ENCODE measurements at places on chromosomes 16 and 17.

DNA sequence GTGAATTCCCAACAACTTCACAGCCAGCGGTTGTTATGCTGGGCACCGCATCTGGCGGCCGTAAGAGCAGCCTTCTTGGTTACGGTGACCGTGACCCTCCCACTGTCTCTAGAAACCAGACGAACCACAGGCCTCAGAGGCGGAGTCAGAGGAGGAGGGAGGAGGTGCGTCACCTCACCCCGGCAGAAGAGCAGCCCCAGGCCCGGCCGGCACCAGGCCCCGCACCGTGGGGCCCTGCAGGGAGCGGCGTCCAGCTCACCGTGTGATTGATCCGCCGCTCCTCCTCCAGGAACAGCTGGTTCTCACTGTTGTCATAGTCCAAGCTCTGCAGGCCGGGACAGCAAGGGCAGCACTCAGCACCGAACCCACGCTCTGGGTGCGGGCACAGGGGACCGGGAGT lies 13.7 kb downstream of the CLCN7 start:
- no peak for DNase-seq

DNA sequence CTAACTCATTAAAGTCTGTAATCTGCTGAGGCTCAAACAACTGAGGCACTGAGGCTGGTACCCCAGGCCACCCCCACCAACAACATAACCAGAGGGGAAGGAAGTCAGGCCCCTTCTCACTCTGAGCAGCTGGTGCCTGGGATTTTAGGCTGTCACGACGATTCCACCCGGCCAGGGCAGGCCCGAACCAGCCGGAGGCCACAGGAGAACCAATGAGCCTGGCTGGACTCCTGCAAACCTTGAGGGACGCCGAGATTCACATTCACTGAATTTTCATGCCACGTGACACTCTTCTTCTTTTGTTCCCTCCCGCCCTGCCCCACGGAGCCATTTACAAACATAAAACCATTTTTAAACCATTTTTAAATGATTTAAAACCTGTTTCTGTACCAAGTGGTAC lies 48.1 kb downstream of the RPH3AL start:
- DNase-seq, result no peak

GRCh38 chr16:24188021-24188542 lies 68.1 kb upstream of the CACNG3 start:
- DNase-seq, result no peak

- no peak for DNase-seq
Measured at GRCh38 chr16:10931134-10931533, 11.1 kb downstream of the DEXI start.

DNA sequence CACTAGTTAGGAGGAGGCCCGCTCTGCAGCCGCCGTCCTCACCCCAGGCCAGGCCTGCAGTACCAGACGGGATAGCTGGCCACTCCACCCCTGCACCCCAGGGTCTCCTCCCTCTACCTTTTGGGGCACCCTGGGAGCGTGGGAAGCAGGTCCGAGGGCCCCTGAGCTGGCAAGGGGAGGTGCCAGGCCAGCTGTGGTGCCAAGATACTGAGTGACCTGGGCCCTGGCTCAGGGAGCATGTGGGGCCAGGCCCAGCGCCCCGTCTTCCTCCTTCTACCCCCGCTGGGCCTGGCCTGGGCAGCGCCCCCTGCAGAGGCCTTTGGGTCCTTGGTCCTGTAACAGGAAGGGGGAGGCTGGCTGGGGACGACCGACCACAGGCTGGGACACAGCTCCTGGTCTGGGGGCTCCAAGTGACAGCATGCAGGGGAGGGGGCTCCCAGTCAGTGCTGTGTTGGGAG lies 13.0 kb downstream of the PAM16 start:
- no peak for DNase-seq

- DNase-seq, result no peak
Measured at GRCh38 chr16:17339764-17340541, 130.8 kb downstream of the XYLT1 start.

DNA sequence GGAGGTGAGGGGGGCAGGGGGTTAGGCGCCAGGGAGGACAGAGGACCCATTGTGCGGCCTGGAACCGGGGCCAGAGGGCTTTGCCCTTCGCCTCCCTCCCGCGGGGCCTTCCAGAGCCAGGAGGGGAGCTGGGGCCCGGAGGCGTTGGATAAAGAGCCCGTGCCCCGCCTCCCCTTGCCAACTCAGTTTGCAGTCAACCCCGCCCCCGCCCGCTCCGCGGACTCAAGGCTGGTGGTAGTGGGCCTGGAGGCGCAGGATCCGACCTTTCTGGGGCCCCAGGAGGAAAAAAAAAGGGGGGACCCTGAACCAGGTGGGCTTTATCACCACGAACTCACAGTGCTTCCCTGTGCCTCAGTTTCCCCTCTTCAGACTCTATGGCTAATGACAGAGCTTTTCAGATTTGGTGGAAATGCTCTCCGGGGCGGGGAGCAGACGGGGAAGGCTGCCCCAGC lies 2.0 kb upstream of the SPHK1 start:
- no peak for DNase-seq

DNA sequence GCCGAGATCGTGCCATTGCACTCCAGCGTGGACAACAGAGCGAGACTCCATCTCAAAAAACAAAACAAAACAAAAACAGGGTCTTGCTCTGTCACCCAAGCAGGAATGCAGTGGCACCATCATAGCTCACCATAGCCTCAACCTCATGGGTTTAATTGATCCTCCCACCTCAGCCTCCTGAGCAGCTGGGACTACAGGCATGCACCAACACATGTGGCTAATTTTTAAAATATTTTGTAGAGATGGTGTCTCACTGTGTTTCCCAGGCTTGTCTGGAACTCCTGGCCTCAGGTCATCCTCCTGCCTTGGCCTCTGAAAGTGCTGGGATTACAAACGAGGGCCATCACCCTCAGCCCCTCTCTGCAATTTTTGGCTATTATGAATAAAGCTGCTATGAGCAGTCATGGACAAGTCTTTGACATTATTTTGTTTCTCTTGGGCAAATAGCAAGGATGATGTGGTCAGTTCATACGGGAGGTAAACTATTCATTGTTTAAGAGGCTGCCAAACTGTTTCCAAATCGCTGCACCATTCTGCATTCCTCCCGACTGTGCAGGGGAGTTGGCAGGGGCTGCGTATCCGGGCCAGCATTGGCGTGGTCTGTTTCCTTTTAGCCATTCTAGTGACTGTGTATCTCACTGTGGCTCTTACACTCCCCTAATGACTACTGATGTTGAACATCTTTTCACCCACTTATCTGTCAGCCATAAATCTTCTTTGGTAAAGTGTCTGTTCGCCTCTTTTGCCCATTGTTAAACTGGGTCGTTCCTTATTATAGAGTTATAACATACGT lies 21.1 kb downstream of the EIF4A3 start:
- no peak for DNase-seq

- no peak for DNase-seq
Measured at GRCh38 chr17:72030067-72030899, 90.5 kb upstream of the SOX9 start.

DNA sequence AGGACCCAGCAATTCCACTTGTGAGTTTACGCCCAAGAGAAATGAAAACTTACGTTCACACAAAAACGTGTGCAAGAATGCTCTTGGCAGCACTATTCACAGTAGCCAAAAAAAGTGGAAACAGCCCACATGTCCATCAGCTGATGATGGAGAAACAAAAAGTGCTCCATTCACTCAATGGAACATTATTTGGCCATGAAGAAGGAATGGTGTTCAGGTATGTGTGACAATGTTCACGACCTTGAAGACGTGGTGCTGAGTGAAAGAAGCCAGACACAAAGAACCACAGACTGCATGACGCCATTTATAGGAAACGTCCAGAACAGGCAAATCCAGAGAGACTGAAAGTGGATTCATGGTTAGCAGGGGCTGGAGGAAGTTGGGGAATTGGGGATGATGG lies 84.9 kb downstream of the ZDHHC7 start:
- no peak for DNase-seq

GRCh38 chr17:39077866-39078265 lies 73.6 kb downstream of the PLXDC1 start:
- DNase-seq, result no peak

GRCh38 chr17:12765548-12765947 lies 23.8 kb upstream of the ARHGAP44 start:
- no peak for DNase-seq

DNA sequence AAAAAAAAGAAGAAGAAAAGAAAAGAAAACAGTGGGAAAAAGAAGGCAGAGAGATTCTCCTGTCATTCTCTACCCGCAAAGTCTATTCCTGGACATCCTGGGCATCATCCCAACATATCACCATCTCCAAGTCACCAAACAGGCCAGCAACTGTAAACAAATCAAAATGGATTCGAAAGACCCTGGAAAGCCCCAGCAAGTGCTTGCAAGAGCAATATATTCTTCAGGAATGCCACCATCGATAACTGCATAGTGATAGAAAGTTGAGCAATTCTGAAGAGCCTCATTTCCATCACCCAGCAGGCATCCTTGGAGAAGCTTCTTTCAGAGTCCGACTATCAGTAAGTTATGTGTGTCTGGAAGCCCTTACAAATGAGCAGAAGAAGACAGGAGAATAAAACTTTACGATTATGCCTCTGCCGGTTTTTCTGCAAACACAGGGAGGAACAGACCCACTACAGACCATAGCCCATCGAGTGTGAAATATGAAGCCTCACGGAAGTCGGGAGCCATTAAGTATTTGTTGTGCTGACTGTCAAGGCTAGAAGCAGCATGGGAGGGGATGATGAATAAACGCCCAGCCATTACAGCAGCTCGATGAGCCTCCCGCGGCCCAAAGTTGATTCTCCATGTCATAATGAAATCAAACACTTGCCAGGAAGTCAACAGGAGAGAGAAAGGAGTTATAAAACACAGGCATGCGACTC lies 64.5 kb upstream of the SEC14L1 start:
- DNase-seq, result no peak

GRCh38 chr16:74034200-74034599 lies 262.4 kb upstream of the PSMD7 start:
- DNase-seq, result no peak

- no peak for DNase-seq
Measured at GRCh38 chr16:74844041-74844980, 69.7 kb upstream of the FA2H start.

- no peak for DNase-seq
Measured at GRCh38 chr16:64657316-64658011, 464.4 kb downstream of the CDH11 start.

GRCh38 chr17:22145605-22146178 lies 453.4 kb downstream of the KCNJ18 start:
- no peak for DNase-seq

GRCh38 chr17:30565073-30565935 lies 88.1 kb downstream of the GOSR1 start:
- DNase-seq, result no peak

GRCh38 chr17:60594734-60595133 lies 5.3 kb upstream of the PPM1D start:
- DNase-seq, result no peak

- DNase-seq, result no peak
Measured at GRCh38 chr17:20120836-20121235, 111.7 kb downstream of the SPECC1 start.

- no peak for DNase-seq
Measured at GRCh38 chr17:71941920-71942319, 178.9 kb upstream of the SOX9 start.

GRCh38 chr16:24511174-24511573 lies 28.2 kb upstream of the RBBP6 start:
- peak; percentile 21 for DNase-seq

- DNase-seq, result peak; percentile 99
Measured at GRCh38 chr17:38559051-38559879, 46.5 kb downstream of the SRCIN1 start.

- peak; percentile 60 for DNase-seq
Measured at GRCh38 chr17:4833941-4834680, 971 bp downstream of the MINK1 start.

DNA sequence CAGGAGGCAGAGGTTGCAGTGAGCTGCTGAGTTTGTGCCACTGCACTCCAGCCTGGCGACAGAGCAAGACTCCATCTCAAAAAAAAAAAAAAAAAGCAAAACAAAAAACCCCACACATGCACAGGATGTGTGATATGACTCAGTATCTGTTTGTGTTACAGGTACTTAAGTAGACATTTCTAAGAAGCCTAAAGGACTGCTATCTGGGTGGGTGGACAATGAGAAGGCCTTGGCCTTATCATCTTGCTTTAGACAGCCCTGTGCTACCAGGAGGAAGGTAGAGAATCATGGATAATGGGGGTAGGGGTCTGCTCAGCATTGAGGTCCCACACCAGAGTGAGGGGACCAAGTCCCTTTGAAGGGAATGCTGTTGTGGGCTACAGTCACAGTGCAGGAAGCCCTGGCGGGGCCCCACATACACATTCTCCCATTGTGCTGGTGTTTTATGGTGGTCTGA lies 26.7 kb downstream of the PLD6 start:
- no peak for DNase-seq

- no peak for DNase-seq
Measured at GRCh38 chr16:82082543-82083244, 47.6 kb downstream of the HSD17B2 start.

DNA sequence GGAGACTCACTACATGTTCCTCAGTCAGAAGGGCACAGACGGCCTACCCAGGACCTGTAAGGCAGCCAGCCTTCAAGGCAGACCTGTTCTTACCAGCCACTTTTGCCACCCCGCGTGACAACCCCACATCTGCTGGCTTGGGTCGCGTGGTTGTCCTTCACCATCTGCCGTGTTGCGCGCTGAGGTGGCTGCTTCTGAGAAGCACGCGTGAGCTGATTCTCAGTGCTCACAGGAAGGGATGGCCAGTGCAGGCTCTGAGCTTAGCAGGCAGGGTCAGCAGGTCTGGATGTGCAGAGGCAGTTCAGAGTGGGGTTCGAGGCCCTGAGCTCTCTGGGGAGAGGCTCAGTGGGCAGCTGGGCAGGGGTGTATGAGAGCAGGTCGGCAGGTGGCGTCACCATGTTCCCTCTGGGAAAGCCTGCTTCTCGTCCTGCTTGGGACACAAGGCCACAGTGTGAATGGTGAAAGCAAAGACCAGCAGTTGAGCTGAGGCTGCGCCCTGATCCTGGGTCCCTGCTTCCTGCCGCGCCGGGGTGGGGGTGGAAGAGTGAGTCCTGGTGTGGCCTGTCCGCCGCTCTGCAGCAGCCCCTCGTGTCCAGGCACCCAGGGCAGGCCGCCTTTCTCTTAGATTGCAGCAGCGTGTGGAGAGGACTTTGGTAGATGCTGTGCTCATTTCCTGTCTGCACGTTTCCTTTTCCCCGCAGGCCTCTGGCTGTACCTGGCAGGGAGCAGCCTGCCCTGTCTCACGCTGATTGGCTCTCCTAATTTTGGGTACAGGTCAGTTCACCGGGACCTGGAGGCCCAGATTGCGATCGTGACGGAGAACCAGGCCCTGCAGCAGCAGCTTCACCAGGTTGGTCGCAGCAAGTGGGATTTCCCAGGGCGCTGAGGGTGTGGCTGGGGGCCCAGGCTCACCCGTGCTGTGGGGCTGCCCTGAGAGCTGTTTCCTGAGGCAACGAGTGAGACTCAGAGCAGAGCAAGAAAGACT lies 36.0 kb downstream of the PGS1 start:
- DNase-seq, result no peak

DNA sequence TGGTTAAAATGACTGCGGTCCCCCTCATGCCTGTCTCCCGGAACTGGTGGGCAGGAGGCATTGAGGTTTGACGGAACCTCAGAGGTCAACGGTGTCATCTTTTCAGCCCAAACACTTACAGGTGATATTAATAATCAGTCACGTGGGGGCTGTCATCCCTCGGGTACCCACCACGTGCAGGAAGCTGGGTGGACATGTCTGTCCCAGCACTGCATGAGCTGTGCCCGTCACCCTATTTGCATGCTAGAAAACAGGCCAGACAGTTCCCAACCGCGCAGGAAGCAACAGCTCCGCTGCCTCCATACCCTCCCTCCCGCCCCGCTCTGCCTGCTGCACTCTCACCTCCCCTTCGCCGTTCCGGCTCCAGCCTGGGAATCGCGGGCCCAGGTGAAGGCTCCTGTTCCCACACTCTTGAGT lies 1.4 kb downstream of the SYNGR3 start:
- DNase-seq, result no peak

Data from HAP-1 (cell line).